Stimulated activated CD4-positive, alpha-beta T cell treated with anti-CD3 and anti-CD28 coated beads, Interleukin-1b, Interleukin-23, amount 100 ng/mL, for 1 hour (primary cell): ENCODE measurements at places on chromosomes 3 and 15.

GRCh38 chr15:98000249-98001203 lies 40.0 kb downstream of the ARRDC4 start:
- no peak for DNase-seq

- DNase-seq: no peak
These were observed 402.1 kb upstream of the SUCLG2 start for GRCh38 chr3:68056556-68056955.

- no peak for DNase-seq
These were observed 1627.6 kb downstream of the SI start for GRCh38 chr3:163450698-163451097.

DNA sequence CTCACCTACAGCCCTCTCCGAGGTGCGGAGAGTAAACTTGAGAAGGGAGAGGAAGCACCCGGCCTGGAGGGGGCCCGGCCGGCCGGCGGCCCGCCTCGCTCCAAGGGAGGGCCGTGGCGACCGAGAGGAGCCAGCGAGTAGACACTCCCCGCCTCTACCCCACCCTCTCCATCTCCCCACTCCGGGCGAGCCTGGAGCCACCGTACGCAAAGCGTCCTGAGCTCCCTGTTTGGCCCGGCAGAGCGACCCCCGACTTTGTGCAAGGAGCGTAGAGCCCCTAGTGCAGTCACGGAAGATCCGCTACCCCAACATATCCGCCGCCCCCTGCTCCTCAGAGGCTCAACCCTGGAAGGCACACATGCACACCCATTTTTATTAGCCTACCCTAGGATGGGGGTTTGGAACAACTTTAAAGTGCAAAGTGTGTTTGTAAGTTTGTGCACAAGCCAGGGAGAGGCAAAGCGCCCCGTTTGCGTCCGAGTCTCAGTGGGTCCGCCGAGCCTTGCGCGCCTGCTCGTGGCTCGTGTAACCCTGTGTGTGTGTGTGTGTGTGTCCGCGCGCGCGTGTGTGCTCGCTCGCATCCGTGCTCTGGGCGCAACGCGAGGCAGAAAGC lies 508 bp upstream of the SMAD6 start:
- no peak for DNase-seq

GRCh38 chr3:41239587-41239986 lies 40.3 kb downstream of the CTNNB1 start:
- DNase-seq: no peak

GRCh38 chr3:157534725-157535161 lies 31.5 kb upstream of the VEPH1 start:
- DNase-seq: no peak

DNA sequence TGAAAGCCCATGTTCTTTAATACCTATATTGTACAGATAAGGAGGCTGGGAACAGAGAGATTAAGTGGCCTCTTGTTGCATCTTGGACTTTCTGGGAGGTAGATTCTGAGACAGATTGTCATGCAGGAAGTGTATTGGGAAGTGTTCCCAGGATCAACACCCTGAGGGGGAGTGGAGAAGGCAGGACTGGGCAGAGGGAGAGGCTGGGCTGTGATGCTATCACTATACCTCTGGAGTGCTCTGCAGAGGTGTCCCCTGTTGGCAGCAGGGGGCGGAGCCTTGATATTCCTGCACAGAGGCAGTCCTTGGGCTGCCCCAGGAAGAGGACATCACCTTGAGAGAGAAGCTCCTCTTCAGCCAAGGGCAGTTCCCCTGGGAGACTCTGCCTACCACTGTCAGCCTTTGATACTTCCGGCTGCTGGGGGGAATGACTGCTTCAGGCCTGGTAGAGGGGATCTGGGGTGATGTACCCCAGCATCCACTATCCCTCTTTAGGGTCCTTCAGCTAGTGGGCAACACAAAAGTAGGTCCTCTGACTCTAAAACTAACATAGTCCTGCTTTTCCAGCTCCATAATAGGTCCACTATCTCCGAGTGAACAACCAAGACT lies 97.4 kb upstream of the RNU6-1 start:
- no peak for DNase-seq

DNA sequence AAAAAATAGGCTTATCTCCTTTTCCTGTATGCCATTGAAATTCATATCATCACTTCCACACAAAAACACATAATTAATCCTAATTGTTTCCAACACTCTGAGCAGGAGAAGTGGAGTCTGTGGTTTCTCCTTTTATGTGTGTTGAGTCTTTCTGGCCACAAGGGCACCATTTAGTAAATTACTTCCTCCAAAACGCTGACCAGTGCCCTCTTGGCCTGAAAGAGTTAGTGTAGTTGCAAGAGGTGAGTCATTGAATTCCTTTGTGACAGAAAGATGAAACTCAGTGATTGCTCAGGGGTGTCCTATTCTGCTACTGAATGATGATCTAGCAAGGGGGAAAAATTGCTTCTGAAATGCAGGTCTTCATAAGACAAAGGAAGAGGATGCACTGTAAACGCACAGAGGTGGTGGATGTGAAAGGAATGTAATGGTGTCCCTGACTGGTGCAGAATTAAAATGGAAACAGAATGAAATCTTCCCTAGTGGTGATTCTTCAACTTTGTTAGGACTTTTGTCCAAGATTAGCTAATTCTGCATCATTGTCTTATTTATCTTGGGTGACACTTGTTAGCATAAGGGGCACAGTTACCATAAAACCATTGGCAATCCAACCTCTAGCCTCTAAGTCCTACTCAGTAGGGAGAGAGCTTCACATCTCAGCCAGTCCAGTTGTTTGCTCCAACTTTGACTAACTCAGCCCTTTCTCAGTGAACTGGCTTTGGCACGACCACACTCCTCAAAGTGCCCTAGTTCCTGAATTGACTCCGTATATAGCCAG lies 208.4 kb upstream of the NANOGP8 start:
- DNase-seq: no peak

DNA sequence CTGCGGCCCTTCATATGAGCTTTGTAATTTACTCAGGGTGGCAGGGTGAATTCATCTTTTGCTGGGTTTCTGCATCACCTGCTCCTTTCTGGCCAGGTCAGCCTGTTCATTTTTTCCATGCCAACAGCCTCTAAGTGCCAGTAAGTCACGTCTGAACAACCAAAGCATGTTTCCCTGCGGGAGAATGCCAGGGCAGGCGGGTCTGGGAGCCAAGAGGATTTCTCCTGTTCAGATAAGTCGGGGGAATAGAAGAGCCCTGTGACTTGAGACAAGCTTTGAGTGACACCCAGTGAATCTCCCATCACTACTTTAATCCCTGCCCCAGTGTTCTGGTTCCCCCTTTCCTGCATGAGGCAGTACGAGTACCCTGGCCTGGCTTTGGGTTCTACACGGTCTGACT lies 153.1 kb downstream of the PGPEP1L start:
- no peak for DNase-seq

GRCh38 chr3:177608443-177608842 lies 411.2 kb upstream of the TBL1XR1 start:
- DNase-seq: no peak

GRCh38 chr3:126034481-126035361 lies 49.2 kb downstream of the SLC41A3 start:
- no peak for DNase-seq

- DNase-seq: no peak
These were observed 440.3 kb upstream of the DPH6 start for GRCh38 chr15:35986191-35986721.

- DNase-seq: no peak
These were observed 439.0 kb upstream of the GOLIM4 start for GRCh38 chr3:168534761-168535160.

GRCh38 chr3:188695241-188695640 lies 476.5 kb upstream of the TPRG1 start:
- no peak for DNase-seq

GRCh38 chr15:50813865-50814264 lies 48.4 kb upstream of the SPPL2A start:
- no peak for DNase-seq

DNA sequence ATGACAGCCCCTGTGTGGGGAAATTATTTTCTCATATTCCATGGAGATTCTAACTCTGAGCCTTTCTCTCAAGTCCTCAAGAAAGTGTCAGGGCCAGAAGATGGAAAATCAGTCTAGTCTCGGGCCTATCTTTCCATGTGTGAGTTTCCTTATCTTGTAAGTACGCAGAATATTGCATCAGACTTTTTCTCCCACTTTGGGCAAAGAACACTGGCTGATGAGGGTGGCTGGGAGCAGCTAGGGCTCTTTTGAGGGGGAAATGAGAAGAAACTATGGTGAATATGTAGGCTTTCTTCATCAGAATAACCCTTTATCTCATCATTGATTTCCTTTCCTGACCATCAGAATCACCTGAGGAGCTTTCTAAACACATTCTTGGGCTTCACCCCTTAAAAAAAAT lies 264.0 kb downstream of the CLSTN2 start:
- no peak for DNase-seq

- no peak for DNase-seq
These were observed 16.9 kb downstream of the C3orf22 start for GRCh38 chr3:126541628-126542339.

GRCh38 chr15:93040288-93041158 lies 48.5 kb downstream of the RGMA start:
- no peak for DNase-seq

DNA sequence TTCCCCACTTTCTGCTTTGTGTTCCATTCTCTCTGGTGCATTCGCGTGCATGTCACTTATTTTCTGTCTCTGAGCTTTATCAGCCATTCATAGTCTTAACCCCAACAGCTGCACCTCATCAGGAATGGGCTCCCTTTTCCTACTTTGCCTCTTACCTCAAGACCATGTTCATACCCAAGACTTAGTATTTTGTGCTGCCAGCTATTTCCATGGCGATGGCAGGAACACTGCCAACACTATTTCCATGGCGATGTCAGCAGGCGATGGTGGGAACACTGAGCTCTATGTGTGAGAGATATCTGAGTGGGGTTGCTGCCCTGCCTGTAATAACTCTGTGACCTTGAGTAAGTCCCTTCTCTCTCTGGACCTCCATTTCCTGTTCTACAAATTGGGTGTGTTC lies 5.5 kb downstream of the ZNF35 start:
- DNase-seq: no peak

- DNase-seq: no peak
These were observed 12.7 kb downstream of the C3orf22 start for GRCh38 chr3:126546013-126546412.

DNA sequence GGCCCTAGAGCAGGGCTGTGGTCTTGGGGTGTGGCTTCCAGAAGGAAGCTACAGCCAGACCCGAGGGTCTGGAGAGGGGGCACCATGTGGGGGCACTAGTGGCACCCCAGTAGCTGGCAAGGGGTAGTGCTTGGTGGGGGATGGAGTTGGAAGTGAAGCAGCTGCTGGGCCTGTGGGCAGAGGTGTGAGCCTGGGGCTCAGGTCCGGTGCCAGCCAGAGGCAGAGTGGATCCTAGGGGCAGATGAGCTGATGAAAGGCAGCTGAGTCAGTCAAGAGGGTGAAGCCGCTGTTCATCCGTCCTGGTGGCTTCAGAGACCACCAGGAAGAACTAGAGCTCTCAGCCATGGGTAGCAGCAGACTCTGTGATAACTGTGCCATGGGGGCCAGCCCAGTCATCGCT lies 172.6 kb downstream of the TBC1D2B start:
- DNase-seq: no peak

DNA sequence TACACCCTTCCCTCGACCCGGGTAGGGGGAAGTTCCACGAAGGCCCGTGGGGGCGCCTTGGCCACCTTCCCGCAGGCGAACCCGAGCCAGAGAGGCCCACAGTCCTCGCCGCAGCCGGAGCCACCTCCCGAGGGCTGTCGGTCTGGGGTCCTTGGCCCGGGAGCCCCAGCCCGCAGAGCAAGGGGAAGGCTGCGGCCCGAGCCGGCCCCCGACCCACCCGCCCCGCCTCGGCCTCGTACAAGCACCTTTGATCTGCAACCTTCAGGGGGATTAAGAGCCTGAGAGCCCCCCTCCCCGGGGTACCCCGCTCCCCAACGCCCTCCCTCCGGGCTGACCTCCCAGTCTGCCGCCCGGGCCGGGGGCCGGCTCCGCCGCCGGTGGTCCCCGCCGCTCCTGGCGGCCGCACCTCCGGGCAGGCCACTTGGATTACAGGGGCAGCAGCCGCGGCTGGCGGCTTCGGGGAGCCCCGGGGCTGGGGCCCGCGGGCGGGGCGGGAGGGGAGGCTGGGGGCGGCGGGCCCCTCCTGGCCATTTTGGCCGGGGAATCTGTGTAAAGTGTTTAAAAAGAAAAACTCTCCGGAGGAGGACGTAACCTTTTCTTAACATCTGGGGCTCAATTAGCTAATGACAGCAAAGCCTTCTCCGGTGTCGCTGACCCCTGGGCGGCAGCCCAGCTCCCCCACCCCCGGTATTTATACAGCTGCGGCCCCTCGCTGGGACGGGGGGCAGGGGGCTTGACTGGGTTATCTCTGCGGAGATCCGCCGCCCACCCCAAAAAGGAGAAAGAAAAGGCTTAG lies 40.2 kb downstream of the EPHB3 start:
- no peak for DNase-seq

DNA sequence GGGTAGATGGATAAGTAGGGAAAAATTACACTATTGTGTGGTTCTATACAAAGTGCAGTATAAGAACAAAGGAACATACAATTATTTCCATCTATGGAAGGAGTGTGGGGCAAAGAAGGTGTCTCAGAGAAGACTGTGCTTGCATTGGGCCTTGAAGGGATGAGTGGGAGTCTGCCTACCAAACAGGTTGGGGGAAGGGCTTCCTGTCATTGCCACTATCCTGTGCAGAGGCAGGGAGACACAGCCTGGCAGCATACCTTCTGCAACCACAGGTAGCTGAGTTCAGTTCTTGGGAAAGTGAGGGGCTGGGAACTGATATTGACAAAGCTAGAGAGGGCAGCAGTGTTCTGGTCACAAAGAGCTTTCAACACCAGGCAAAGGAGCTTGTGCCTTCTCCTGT lies 3.4 kb downstream of the TIMP4 start:
- DNase-seq: no peak

GRCh38 chr3:71074423-71074822 lies 509.1 kb downstream of the FOXP1 start:
- DNase-seq: no peak

DNA sequence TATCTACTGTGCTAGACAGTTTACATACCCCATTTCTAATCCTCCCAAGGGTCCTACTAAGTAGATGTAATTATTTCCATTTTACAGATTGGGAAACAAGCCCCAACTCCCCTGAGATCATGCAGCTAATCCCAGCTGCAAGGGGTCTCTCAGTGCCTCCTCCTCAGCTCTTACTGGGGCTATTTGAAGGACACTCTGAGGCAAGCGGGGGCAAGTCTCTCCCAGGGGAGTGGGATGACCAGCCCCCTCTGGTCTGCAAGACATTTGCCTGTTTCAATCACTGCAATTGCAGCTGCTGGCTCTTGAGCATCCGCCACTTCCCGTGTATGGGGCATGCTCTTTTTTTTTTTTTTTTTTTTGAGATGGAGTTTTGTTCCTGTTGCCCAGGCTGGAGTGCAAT lies 11.4 kb downstream of the LAMP3 start:
- no peak for DNase-seq
